ENCODE measurements at places on chromosomes 4 and X.

GRCh38 chrX:24761306-24761705 is 67.6 kb downstream of the POLA1 start:
- DNase-seq: no peak

- DNase-seq: no peak
Measured at GRCh38 chr4:94251094-94251493, 43.4 kb downstream of the SMARCAD1 start.

DNA sequence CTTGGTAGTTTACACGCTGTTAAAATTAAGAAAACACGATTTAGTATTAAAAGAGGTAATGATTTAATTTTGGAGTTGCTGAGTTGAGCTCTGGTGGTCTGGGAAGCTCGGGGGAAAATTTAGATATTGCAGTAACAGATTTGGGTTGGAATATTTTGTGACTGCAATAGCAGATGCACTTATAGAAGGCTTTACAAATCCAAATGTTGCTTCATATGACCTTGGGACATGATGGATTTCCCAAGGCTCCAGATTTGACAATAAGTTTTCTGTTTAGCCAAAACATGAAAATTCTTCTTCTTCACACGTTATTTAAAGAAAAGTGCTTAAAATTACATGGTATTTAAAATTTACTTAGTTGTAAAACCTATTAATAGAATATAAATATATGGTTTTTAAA is 302.0 kb downstream of the SPRY1 start:
- no peak for DNase-seq

GRCh38 chrX:47634871-47635575 is 5.3 kb upstream of the CFP start:
- DNase-seq: peak; percentile 20

DNA sequence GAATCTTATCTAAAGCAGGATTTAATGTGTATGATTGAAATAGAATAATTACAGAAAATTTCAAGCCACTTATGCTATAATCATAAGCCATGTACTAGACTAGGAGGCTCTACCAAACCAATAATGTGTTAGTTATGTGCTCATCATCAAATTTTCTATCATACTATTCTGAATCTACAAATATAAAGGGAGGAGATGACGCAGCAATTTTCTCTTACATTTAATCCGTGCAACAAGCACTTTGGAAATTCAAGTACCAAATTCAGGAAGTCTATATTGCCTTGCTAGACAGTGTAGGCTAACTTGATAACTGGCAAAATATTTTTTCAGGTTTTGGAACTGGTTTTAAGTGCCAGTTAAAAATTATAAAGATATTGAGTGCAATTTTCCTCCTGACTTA is 283.5 kb downstream of the C4orf33 start:
- no peak for DNase-seq

DNA sequence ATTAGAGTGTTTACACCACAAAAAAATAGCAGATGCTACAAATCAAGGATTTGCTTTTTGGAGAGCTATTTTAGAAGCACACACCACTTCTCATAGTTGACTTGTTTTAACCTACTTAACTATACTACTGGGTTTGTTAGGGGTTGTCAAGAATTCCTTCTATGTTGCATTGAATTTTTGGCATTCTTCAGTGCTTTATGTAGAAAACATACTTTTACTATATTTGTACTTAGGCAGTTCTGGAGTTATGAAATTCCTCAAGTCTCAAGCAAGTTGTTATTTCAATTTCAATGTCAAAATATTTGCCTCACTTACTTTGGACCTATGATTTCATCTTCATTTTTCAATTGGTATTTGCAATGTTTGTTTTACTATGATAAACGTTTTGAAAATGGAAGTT is 449.6 kb downstream of the GLUD2 start:
- no peak for DNase-seq
